ENCODE measurements at places on chromosomes 4 and X. TPM values are rescaled to one million over a fixed set of nuclear protein-coding genes. Genes with fewer than 3 reads are reported as not detected.

The DUSP9 gene
- 2.3 TPM for total RNA-seq

The OTC gene
- not detected for total RNA-seq

The SCRG1 gene
- not detected for total RNA-seq

The SCD5 gene
- total RNA-seq, result 0.68 TPM

The ZCCHC18 gene
- 1.8 TPM for total RNA-seq

The NHSL2 gene
- 5.7 TPM for total RNA-seq
